Coronary artery (tissue), 2 donors: ENCODE measurements at places on chromosomes 3 and 15.

DNA sequence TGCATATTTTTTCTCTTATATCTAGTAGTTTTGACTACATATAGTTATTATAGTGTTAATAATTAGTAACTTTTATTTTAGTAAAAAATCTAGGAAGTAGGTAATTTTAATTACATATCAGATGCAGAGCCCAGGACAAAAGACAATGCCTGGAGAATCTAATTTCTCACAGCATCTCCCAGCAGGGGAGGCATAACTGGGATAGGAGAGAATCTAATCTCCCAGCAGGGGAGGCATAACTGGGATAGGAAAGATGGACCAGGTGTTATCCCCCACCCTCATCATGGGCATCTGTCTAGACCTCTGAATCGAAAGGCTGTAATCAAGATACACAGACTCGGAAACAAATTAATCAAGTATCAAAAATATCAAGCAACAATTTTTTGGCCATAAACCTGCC is 58.2 kb downstream of the OSTN start:
- no peak for DNase-seq

DNA sequence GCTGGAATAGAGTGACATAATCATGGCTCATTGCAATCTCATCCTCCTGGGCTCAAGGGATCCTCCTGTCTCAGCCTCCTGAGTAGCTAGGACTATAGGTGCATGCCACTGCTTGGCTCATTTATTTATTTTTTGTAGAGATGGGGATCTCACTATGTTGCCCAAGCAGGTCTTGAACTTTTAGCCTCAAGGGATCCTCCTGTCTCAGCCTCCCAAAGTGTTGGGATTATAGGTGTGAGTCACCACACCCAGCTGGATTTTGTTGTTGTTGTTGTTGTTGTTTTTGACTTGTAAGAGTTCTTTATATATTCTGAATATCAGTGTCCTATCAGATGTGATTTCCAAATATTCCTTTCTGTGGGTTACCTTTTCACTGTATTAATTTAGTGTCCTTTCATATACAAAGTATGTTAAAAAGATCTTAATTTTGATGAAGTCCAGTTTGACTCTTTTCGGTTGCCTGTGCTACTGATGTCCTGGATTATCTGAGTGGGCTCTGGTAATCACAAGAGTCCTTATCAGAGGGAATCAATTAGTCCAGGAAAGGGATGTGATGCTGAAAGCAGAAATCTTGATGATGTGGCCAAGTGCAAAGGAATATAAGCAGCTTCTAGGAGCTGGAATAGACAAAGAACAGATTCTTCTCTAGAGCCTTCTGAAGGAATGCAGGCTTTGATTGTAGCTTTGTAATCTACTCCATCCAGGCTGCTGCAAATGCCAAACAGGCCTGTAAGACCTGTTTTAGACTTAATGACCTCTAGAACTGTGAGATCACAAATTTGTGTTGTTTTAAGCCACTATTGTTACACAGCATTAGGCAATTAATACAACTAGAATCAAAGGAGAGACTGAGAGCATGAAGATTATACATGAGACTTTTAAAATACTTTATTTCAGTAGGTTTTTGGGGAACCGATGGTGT is 30.2 kb downstream of the NCK1 start:
- no peak for DNase-seq

DNA sequence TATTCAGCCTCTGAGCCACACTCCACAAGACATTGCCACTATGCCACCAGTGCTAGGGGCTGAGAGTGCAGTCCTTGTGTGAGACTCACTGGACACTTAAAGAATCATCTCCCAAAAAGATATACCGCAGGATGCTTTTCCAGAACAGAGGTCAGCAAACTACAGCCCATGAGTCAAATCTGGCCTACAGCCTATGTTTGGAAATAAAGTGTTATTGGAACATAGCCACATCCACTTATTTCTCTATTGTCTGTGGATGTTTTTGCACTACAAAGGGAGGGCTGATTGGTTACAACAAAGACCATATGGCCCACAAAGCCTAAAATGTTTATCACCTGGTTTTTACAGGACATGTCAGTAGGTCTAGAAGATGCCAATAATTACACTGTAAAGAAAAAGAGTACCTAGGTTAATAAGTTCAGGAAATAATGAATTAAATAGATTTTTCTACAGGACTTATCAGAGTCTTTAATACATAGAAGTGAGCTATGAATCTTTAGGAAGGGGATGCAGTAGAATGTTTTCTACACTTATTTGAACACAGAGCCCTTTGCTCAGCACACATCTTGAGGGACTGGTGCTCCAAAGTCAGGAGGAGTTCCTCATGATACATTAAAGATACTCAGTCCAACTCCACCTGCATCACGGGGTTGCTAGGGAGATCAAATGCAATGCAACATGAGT is 26.3 kb downstream of the SRGAP3 start:
- DNase-seq = no peak

DNA sequence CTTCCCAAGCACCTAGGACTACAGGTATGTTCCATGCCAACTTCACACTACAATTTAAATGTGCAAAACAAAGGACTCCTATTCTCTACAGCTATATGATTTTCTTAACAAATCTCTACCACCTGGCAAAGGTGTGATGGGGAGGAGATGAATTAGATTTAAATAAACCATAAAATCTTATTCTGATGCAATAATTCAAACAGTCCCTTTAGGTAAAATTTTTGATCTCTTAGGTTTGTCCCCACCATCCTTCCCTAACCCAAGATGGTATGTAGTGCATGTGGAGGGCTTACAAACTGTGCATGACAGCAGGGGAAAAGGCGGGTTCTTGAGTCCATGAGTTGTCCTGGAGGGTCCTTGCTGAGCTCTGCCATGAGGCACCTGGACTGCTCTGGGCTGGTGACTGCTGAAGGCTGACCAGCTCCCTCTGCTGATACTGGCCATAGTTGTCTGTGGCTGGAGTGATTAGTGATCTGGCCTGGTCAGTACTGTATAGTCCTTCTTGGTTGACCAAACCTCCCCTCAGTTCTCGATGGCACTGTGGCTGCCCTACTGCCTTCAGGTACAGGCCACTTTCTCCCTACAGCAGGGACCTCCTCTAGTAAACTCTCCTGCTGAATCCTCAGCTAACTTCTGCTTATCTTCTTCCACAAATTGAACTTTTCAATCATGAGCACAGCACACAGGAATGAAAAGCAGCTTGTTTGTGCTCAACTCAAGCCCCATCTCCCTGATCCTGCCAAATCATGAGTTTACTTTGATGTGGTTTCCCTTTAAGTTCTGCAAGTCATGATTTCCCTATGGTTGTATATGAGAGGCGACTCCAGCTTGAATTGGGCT is 30.1 kb downstream of the CFAP161 start:
- no peak for DNase-seq

GRCh38 chr3:133893683-133894352 is 1.9 kb downstream of the RAB6B start:
- DNase-seq = no peak

DNA sequence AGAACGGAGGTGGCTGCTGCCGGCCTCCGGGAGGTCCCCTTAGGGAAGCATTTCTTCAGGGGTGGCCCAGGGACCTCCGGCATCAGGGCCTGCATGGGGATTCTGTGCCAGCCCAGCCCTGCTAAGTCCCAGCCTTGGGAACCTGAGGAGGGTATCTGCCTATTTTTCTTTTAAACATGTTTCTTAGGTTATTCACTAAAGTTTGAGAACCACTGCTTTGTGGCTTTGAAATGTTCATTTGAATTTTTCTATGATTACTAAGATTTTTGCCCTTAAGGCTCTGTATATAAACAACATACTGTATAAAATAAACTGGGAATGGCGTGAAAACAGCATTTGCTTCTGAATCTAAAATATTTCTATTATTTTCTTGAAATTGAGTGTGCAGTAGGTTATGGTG is 24.4 kb downstream of the FAN1 start:
- DNase-seq = no peak

- DNase-seq = no peak
Observed at GRCh38 chr15:98874370-98874769, 133.2 kb downstream of the PGPEP1L start.

- peak; percentile 90 for DNase-seq
Observed at GRCh38 chr3:69085833-69086722, 1.3 kb downstream of the ARL6IP5 start.

GRCh38 chr3:124455891-124456290 is 274.4 kb upstream of the UMPS start:
- DNase-seq = no peak

DNA sequence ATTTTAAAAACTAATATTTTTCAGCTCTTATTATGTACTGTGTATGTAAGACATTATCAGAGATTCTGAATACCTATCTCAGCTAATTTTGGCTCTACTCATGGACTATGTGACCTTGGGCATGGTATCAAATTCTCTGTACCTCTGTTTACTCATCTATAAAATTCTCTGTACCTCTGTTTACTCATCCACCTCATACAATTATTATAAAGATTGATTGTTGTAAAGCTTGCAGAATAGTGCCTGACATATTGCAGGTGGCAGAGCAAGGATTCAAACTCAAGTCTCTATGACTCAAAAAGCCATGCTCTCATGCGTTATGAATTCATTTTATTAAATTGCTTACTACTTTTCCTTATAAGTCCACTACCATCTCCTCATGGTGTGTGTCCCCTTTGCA is 151.9 kb upstream of the ARL6 start:
- no peak for DNase-seq

DNA sequence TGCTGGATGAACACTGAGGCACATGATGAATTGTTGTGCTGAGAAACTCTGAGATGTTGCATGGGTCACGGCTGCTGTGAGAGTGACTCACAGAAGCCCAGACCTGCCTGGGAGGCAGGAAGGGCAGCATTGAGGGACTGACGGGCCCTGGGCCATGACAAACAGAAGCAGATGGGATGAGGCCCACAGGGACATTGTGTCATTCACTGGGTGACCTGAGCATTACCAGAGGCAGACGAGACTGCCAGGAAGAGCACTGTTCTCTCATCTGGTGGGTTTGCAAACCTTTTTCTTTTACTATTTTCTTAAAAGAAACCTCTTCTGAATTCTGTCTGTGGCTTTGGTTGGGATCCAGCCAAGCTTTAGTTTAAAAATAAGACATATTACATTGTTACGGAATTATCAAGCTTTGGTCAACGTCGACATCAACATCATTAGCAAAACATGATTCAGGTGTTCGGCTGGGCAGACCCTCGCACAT is 67.8 kb downstream of the BDH1 start:
- no peak for DNase-seq

- DNase-seq = no peak
Observed at GRCh38 chr3:15380980-15381890, 46.1 kb downstream of the METTL6 start.

DNA sequence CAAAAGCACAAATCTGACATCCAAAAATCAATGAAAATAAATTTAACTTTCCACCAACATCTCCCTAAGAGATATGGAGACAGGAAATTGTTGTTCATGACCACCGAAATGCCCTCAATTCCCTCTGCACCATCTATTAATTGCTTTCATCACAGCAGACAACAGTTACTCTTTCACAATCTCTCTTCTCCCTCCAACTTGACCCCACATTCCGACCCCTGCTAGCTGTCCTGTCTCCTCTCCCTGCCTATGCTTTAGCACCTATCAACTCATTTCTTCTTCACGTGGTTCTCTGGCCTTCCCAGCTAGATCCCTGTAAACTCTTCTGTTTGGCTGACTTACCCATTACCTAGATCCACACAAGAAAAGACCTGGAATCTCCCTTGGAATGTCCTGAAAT is 173.9 kb upstream of the ADAMTS9 start:
- no peak for DNase-seq

GRCh38 chr3:124258057-124258500 is 266.2 kb upstream of the ROPN1 start:
- no peak for DNase-seq

DNA sequence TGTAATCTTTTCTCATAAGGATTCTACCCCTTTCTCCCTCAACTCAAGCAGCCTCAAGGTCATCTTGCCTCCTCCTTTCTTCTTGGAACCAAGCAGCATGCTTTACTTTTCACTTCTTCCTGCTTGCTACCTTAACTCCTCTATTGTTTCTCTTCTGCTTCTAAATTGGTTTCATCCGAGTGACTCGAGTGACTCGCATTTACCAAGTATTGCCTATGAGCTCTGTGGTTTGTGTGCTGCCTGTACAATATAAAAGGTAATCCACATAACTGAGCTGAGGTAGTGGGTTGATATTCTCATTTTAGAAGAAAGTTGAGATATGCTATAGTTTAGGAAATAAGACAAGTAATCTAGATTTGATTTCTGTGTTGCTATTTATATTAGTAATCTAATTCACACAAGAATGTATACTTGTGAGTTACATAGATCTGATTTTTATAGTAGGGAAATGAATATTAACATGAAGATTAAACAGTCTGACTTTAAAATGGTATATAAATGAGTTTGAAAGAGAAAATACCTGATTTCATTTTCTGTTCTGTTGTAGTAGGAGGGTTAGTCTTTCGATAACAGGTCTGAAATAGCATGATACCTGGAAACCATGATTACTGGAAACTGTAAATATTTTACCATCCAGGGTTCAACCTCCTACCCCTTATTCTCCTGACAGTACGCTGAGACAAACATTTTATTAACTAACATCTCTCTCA is 5.5 kb downstream of the HHLA2 start:
- no peak for DNase-seq

DNA sequence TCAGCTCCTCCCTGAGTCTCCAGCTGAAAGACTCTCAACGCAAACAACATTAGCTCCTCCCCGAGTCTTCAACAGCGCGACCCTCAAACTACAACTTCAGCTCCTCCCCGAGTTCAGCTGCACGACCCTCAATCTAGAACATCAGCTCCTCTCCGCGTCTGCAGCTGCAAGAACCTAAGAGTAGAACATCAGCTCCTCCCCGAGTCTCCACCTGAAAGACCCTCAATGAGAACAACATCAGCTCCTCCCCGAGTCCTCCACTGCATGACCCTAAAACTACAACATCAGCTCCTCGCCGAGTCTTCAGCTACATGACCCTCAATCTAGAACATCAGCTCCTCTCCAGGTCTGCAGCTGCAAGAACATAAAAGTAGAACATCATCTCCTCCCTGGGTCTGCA is 78.3 kb downstream of the TFRC start:
- no peak for DNase-seq

DNA sequence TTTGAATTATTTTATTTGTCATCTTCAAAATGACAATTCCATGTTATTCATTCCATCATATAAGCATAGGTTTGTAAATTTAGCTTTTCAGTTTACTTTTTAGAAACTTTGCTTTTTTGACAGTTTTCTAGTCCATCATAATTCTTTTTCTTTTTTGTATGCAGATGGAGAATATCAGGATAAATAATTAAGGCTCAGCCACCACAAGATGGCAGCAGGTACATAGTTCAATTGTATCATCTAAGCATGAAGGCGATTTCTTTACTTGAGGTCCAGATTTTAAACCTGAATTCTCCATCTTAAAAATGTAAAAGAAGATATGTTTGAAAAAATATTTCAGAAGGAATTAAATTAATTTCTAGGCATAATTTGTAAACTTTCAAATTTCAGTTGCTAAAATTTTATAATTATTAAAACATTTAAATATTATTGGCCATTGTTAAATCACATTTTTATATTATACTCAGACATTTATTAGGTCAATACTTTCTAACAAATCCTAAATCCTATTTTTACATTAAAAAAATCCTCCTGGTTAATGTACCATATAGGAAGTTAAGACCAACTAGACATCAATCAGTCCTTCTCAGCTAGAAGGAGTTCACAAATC is 15.1 kb downstream of the PLSCR5 start:
- DNase-seq = no peak

GRCh38 chr3:4394048-4394447 is 73.0 kb downstream of the SUMF1 start:
- no peak for DNase-seq
